ENCODE measurements at places on chromosomes 5 and 9. TPM values are rescaled to one million over a fixed set of nuclear protein-coding genes. Genes with fewer than 3 reads are reported as not detected.
A peak's percentile ranks its signal among the peaks of the same experiment; 100 is the strongest.

DNA sequence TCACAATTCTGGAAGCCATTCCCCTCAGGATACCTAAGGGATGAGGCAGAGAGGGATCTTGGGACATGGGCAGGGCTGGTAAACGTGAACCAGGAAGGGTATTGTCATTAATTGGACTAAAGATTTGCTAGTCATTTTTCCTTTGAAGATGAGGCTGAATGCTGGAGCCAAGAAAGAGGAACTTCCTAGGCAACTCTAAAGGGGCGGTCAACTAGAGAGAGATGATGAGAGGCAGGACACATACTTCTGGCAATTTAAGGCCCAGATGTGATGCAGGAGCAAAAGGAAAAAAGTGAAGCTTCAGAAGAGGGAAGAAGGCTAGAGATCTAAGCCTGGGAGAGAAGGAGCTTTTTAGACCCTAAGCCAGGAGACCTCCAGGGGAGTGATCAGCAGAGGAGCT is 5.6 kb downstream of the GBA2 start:
- no peak for DNase-seq

DNA sequence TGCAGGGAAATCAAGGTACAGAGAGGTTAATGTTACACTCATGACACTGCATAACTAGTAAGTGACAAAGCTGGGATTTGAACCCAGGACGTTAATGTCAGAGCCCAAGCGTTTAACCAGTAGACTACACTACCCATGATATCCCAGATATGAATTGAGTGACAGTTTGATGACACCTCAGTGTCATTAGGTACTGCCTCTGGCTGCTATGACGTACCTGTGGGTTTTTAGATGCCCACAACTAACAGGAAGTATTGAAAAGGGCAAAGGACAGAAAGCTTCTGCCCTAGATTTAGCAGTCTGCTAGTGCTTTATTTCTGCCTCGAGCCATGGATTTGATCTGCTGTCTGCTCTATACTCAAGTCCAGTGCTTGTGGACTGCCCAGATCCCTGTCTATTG is 56.2 kb downstream of the GLRA1 start:
- no peak for DNase-seq

- DNase-seq: no peak
These were observed 6.1 kb upstream of the TMEM252 start for GRCh38 chr9:68546596-68547390.

- DNase-seq: no peak
These were observed 142.8 kb upstream of the EFNA5 start for GRCh38 chr5:107813559-107813958.

DNA sequence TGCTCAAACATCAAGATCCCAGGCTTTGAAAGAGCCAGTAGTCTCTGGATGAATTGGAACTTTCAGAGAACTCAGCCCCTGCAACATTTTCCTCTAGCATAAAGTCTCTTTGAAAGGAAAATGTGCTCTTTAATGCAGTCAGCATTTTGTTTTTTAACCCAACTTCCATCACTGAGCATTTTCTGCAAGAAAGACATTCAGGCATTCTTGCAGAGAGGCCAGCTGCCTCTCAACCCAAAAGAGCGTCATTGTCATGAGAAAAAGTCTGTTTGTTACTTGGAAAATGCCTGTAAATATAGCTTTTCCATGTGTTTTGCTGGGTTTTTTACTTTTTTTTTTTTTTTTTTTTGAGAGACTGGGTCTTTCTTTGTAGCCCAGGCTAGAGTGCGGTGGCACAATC is 225.0 kb downstream of the ADAMTSL1 start:
- no peak for DNase-seq

GRCh38 chr5:138545919-138546562 is 3.0 kb upstream of the ETF1 start:
- DNase-seq: no peak

RFESD gene
- total RNA-seq: 5.4 TPM

GRCh38 chr5:145835848-145836239 is 702 bp upstream of the PRELID2 start:
- DNase-seq: no peak

GRCh38 chr5:1722877-1723276 is 76.8 kb downstream of the MRPL36 start:
- DNase-seq: no peak

DNA sequence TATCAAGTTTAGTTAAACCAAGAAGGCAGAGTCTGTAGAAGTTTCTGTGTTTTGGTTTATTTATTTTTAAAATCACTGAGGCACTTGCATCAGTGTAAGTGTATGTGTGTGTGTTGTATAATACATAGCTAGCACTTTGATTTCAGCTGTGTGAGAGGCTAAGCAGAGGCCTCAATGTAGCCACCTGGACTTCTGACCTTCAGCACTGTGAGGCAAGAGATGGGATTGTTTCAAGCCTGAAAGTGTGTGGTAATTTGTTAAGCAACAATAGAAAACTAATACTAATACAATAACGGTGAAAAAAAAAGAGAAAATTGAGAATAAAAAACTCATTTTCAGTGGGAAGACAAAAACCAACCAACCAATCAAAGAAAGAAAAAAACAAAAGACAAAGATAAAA is 327.3 kb downstream of the CDH18 start:
- no peak for DNase-seq

GRCh38 chr9:90306158-90306557 is 336.5 kb downstream of the DIRAS2 start:
- no peak for DNase-seq

RAPGEF6 gene
- 26.8 TPM for total RNA-seq

DNA sequence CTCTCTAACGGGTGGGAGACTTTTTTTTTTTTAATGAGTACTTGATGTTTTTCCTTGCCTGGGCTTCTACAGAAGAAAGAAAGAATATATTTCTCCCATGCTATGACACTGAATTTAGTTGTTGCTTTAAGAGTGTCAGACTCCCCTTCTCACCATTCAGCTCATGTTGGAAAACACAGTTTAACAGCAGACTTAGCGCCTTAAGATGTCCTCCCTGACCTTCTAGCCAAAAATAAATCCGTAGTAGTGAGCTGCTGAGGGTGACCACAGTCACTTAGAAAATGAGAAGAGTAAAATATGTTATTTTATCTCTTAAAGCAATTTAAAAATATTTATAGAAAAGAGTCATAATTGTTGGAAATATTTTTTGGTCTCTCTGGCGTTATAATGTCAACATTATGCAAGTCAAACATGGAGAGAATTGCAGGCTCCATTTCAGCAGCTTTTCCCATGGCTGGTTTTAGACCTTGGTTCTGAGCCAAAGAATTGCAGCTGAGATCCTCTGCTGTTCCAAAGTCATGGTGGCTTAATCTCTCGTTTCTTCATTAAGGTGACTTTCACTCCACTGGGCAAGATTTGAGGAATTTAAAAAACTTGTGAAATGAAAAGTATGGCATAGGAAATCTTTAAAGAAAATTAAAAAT is 143.5 kb downstream of the GHR start:
- no peak for DNase-seq

- DNase-seq: no peak
These were observed at the start of gene CBY3 for GRCh38 chr5:179680780-179681401. CBY3 (minus strand) TSS chr5:179681034; CDS start chr5:179680918, 116 bp downstream.

DNA sequence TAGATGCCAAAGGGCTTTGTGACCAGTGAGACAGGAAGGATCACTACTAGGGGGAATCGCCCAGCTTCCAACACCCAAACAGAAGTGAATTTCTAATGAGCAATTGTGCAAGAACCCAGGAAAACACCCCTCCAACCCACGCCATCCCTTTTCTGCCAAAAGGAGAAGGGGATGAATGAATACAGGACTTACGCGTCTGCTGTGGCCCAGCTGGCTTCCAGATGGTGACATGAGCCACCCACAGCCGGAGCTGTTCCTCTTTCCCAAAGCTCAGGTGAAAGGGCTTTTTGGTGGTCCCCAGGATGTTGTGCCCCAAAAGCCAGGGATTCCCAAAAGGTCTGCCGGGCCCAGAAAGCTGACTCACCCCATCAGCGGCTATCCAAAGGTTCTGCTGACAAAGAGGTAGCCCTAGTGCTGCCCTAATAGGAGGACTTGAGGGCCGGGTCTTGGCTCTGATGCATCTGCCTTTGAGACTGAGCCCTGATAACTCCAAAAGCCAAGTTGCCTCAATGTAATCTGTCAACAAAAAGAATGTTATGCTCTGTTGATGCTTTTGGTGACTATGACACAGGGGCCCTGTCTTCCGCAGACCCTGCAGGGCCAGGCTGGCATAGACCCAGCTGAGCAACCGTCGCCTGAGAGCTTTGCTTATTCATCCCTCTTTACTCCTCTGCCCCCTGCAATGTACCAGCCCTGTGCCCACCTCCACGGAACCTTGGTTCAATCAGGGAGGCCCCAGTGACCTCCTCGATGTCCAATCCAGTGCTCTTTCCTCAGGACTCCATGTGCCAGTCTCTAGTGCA is 14.5 kb downstream of the GSN start:
- no peak for DNase-seq

NUDT12 gene
- 2.9 TPM for total RNA-seq

CCDC187 gene
- 0.11 TPM for total RNA-seq

GRCh38 chr5:42656651-42657015 is 100.0 kb upstream of the CCDC152 start:
- DNase-seq: no peak

DNA sequence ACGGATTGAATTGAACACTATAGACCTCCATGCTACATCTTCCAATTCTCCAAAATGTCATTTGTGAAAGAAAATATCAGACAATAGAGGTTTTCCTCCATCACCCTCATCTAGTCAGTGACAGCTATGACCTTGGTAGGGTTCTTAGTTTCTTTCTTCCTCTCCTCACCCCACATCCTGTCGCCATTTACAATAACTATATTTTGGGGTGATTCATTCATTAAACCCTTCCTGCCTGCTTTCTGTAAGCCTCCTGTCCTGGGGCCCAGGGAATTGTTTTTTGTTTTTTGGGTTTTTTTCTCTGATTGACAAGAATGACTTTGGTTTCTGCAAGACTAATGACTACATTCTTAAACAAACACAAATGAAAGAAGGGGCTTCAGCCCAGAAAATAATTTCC is 82.6 kb downstream of the PRELID2 start:
- no peak for DNase-seq

PHF2 gene
- 20.8 TPM for total RNA-seq

DND1 gene
- 5.6 TPM for total RNA-seq

GRCh38 chr5:134877159-134877558 is 3.0 kb downstream of the TXNDC15 start:
- DNase-seq: no peak

DNA sequence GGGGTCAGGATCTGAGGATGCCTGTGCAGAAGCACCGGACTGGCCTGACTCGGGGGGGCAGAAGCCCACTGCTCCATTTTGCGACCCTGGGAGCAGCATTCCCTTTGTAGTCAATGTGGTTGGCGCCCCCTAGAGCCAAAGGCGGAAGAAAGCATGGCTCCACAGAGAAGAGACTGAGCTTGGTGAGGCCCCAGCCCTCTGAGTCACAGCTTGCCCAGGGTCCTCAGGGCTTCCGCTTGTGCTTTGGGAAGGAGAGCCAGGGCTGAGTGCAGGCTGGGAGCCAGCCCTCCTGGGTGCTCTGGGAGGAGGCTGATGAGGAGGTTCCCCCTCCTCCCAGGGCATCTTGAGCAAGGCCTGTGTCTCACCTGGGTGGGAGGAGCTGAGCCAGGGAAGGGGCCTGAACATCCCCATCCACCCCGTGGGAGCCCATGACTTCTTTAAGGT is 5.5 kb upstream of the AQP3 start:
- DNase-seq: peak; percentile 49

KCNV2 gene
- total RNA-seq: not detected

GRCh38 chr9:18238254-18238653 is 235.7 kb upstream of the ADAMTSL1 start:
- DNase-seq: no peak

ERAP2 gene
- total RNA-seq: 11.2 TPM

GRCh38 chr5:21661184-21661583 is 1192.0 kb downstream of the CDH12 start:
- no peak for DNase-seq

PLCXD3 gene
- total RNA-seq: not detected

PCDHGC3 gene
- total RNA-seq: 0.48 TPM

DNA sequence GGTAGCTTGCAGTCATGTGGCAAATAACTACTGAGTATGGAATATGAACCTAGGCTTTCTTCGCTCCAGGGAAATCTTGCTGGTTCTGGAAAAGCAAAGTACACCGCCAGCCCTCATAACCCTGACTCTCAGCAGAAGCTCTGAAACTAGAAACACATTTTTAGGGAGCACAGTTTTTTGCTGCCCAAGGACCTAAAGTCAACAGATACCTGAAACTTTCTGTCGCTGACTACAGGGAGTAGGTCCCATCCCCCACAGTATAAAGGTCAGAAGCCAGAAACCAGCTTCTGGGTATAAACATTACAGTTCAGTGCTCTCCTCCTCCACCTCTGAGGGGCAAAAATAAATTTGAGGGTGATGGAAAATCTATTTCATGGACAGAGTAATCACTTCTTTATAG is 3.0 kb downstream of the ATOX1 start:
- no peak for DNase-seq

FBP1 gene
- 0.51 TPM for total RNA-seq

DNA sequence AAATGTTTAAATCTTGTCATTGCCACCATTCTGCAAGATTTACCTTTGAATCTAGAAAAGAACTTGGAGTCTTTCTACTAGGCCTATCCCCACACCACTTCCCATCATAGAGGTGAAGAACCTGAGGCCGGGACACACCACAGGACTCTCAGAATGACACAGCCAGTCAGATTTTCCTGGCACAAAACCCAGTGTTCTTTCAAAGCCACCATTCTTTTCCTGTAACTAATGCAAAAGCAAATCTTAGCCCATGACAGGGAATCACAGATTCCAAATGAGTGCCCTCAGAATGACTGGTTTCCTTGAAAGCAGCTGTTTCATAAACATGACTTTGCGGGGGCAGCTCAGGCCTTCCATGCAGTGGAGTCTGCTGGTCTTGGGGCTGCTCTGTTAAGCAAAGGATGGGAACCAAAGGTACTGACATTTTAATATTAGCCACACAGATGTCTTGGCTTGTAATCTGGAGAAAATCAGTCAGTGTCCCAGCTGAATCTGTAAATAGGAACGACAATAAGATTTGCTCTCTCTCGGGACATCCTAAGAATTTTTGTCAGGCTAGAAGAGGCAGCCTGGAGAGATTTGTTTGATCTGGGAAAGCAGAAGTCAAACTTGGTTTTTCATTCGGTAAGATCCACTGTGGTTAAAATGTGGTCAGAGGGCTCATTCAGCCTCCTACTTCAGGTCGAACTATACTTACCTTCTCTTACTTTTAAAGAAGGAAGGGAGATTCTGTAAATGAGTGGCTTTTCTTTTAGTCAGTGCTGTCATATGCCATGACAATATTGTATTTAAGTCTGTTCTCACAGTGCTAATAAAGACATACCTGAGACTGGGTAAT is 115.1 kb downstream of the PALM2AKAP2 start:
- DNase-seq: no peak

GRCh38 chr5:170632985-170633234 is 129.1 kb downstream of the KCNIP1 start:
- peak; percentile 46 for DNase-seq

- DNase-seq: no peak
These were observed 47.8 kb downstream of the NR6A1 start for GRCh38 chr9:124723352-124723751.

- DNase-seq: no peak
These were observed 94.6 kb downstream of the KDM4C start for GRCh38 chr9:6852243-6852963.

GRCh38 chr9:98787766-98788335 is 8.5 kb downstream of the ANKS6 start:
- no peak for DNase-seq

- DNase-seq: no peak
These were observed 23.5 kb downstream of the ZFR start for GRCh38 chr5:32421075-32421474.

Data from activated T-cell treated with anti-CD3 and anti-CD28 coated beads, Interleukin-2, amount 50 U/mL, for 4 hours (primary cell).